Effector CD8-positive, alpha-beta T cell (primary cell): ENCODE measurements at places on chromosomes 7 and 10.

DNA sequence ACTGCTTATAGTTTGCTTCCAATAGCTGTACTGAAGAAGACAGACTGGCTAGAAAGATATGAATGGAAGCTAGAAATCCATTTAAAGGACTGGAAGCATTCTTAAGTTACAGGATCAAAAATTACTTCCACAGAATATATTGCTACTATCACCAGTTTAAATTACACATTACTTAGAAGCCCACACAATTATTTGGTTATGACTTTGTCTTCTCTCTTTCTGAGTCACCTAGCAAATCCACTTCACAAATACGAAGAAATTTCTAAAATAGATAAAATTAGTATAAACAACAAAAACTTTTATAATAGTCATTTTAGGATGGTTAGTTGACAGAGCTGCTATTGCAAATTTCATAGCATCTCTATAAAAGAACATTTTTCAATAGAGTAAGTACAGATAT is 108.1 kb downstream of the SNX13 start:
- no peak for DNase-seq

- DNase-seq = no peak
Observed at GRCh38 chr7:107151538-107151937, 17.3 kb upstream of the HBP1 start.

DNA sequence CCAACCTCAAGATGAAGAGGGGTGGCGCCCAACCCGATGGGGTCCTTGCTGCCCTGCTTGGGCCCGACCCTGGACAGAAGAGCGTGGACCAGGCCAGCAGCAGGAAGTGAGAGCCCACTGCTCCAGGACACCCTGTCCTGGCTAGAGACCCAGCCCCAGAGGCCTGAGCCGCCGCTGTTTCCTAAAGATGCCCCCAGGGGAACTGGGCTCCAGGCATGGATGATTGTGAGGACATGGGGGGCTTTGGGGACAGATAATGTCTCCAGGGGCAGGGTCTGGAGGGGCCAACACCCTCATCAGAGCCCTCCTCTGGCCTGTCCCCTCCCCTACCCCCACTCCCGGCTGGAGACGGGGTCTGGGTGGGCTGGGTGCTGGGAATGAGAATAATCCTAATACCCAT is 71.7 kb downstream of the MYL10 start:
- no peak for DNase-seq

DNA sequence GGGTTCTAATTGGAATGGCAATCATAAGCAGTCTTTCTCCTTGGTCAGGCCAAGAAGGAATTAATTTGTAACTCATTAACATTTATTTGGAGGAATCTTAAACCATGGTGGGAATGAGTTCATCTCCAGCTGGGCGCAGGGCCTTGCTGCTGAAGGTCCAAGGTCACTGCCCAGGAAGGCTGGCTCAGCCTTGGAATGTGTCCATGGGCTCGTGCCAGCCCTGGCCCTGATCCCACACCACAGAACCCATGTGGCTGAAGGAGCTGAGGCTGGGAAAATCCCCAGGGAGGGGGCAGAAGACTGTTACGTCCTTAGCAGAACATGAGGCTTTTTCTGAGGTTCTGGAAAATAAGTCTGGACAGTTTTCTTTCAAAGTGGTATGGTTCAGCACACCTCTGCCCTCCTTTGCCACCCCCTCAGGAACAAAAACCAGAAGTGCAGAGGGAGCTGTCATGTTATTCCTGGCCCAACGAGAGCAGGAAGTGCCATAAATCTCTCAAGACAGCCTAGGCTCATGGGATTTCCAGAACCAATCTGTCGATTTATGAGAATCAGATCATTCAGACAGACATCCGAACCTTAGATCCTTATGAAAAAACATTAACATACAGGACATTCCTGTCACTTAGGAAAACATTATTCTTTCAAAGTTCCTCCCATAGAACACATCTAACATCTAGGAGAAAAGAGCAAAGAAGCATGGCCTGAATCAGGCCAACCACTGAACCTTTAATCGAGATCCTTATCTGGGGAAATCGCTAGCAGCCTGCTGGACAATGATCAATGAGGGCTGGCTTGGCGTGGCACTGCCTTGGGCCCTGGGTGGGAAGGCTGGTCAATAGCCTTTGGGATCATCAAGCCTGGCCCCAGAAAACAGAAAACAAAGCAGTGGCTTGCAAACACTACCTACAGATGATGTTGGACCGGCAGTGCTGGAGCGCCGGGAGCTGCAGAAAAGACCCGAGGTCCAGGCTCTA is 134.3 kb downstream of the TAX1BP1 start:
- DNase-seq = no peak

GRCh38 chr10:132179551-132180392 is 7.0 kb upstream of the DPYSL4 start:
- DNase-seq = no peak

GRCh38 chr10:63227207-63227895 is 94.2 kb downstream of the NRBF2 start:
- no peak for DNase-seq

GRCh38 chr7:79732535-79732934 is 279.1 kb upstream of the MAGI2 start:
- DNase-seq = no peak

DNA sequence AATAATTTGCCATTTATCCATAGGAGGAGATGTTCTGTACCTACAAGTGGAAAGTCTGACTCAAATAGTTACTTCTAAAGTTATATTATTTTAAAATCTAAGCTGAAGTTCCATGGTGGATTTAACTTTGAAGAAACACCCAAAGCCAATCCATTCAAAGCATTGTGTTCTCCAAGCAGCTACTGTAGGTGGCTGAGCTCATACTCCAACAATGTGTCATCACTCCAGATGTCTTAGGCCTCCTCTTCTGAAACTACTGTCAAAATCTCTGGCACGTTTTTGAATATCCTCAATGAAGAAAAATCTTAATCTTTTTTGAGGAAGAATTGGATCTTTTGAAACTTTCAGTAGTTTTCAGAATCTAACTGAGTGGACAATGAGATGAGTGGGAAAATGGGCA is 169.1 kb downstream of the PTEN start:
- no peak for DNase-seq

GRCh38 chr7:64643566-64643965 is 22.4 kb upstream of the ZNF107 start:
- no peak for DNase-seq
